Activated naive CD8-positive, alpha-beta T cell treated with anti-CD3 and anti-CD28 coated beads, Interleukin-2, amount 10 ng/mL, durations not matched to agents 7 days and 5 days (primary cell): ENCODE measurements at places on chromosomes 11 and 22. TPM values are rescaled to one million over a fixed set of nuclear protein-coding genes. Genes with fewer than 3 reads are reported as not detected.
A peak's percentile ranks its signal among the peaks of the same experiment; 100 is the strongest.

DNA sequence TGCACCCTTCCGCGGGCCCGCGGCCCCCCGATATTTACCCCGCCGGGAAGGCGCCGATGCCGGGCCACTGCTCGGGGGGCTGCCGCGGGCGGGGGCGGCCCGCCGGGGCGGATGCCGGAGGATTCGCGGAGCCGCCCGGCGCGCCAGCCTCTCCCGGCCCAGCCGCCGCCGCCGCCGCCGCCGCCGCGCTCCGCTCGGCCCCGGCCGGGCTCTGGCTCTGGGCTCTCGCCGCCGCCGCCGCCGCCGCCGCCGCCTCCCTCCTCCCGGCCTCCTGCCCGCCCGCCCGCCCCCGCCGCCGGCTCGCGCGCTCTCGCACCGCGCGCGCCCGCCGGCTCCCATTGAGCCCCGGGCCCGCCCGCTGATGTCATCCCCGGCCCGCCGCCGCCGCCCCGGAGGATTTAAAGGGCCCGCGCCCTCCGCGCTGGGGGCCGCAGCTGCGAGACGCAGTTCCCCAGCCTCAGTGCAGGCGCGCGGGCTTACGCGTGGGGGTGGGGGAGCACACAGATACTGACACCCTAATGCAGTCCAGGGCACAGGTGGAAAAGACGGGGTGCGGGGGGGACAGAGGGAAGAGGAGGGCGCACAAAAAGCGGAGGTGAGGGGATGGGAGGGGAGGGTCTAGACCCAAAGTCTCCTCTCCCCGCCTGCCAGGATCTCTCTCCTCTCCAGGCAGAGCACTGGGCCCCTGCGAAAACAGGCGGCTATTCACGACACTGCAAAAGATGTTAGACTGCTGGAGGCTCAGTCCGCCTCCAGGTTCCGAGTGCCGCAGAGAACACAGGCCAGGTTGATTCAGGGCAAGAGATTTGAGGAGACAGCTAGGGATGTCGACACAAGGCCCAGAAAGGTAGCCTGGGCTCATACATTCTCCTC is at the start of gene CSNK1E:
CSNK1E (minus strand) TSS at position 312 of the 873 bp plus-strand sequence. CDS start 3,276 bp downstream, outside the sequence.
- peaks cover 29% of the 10 kb centered on the region for H3K4me1 ChIP-seq
- no peaks in the 10 kb centered on the region for H3K27me3 ChIP-seq
- DNase-seq: peak; percentile 83
- H3K4me3 ChIP-seq: peak within 1 kb of the TSS; percentile 90
- peak within 1 kb of the TSS; percentile 91 for H3K27ac ChIP-seq

The BCR gene
- 39.2 TPM for total RNA-seq

- H3K27me3 ChIP-seq: no peaks in the 10 kb centered on the region
- peak overlapping the region; percentile 73 for H3K4me3 ChIP-seq
- peak overlapping the region; percentile 82 for H3K27ac ChIP-seq
Observed at GRCh38 chr11:31995525-31996094, 95.3 kb upstream of the RCN1 start.

DNA sequence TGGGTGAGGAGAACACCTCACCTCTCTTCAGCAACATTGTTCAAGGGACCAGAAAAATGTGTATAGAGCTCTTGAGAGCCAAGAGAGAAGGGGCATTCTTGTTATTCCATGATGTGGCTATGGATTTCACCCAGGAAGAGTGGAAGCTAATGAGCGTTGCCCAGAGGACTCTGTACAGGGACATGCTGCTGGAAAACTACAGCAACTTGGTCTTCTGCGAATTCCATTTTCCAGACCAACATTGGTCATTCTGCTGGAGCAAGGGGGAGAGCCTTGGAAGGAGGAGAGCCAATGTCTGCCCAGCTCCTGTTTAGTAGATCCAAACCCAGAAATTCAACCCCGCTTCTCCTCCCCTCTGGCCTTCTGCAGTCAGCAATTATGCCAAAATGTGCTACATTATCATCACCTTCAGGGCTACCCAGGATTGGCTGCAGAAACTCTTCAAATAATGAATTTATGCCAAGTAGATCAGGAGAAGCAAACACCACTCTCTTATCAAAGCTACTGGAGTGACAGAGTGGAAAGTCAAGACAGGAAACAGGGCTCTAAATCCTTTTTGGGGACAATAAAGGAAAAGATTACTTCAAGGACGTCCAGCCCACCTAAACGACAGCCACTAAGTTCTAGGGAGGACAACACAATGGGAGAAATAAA is 707.5 kb upstream of the LUZP2 start:
- no peaks in the 10 kb centered on the region for H3K27me3 ChIP-seq
- no peak overlapping the region for H3K4me3 ChIP-seq
- H3K27ac ChIP-seq: no peak overlapping the region
- DNase-seq: no peak

The APOL1 gene
- total RNA-seq: 40.9 TPM

The GLYAT gene
- not detected for total RNA-seq

- peaks cover 7% of the 10 kb centered on the region for H3K4me1 ChIP-seq
- no peak for DNase-seq
- peaks cover 3% of the 10 kb centered on the region for H3K36me3 ChIP-seq
- no peaks in the 10 kb centered on the region for H3K27me3 ChIP-seq
- no peak overlapping the region for H3K27ac ChIP-seq
Observed at GRCh38 chr11:73795925-73796632, 8.4 kb downstream of the MRPL48 start.

DNA sequence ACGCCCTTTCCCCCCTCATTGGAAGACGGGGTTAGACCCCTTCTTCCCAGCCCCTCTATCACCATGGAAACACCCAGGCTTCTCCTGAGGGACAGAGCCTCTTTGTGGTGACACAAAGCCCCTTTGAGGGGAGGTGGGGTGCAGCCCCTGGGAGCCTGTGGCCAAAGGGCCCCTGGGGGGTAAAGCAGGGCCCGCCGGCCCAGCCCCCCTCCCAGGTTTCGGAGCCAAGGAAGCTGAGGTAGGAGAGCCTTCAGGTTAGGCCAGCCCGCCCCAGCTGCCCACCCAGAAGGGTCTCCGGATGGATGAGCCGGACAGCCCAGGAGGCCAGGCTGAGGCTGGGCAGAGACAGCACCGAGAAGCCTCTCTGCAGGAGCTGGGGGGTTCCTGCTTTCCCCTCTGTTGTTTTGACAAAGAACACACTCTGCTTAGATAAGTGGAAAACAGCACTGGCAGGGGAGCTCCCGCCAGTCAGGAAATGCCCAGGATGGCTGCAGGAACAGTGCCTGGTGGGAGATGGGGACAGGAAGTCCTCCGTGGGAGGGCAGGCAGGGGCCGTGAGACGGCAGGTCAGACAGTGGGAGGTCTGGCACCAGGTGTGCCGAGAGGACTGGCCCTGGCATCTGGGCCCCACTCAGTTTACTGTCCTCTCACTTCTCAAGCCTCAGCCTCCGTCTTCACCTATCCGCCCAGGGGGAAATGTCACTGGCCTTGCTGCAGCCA is 18.2 kb downstream of the ARVCF start:
- peaks cover 13% of the 10 kb centered on the region for H3K27me3 ChIP-seq
- no peaks in the 10 kb centered on the region for H3K4me1 ChIP-seq
- H3K36me3 ChIP-seq: peaks cover 4% of the 10 kb centered on the region
- no peak for DNase-seq
- no peak overlapping the region for H3K4me3 ChIP-seq
- H3K27ac ChIP-seq: no peak overlapping the region

DNA sequence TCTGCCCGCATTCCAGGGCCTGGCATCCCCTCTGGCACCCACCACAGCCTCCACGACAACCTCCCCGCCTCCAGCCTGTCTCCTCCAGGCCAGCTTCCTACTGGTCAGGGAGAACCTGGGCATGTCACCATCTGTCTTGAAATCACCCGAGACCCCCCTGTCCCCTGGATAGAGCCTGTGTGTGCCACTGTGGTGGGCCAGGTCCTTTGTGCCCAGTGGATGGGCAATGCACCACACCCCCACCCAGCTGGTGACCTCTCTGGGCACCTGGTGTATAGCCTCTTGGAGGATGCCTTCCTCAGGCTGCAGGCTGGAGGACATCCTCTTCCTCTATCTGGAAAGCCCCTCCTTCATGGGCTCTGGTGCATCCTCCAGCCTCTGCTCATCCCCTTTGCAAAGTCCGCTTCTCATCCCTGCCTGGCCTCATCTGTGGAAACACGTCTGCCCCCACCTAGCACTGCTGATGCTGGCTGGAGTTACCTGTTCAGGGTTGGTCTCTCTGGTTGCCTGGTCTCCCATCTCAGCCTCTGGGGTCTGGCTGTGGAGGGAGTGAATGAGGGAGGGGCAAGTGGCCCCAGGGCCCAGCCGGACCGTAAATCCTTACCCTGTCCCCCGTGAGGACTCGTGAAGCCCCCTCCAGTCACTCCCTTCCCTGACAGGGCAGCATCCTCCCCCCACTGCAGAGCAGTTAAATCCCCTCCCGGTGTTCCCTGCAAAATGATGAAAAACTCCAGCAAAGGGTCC is 589.6 kb downstream of the TBC1D22A start:
- no peaks in the 10 kb centered on the region for H3K36me3 ChIP-seq
- no peak overlapping the region for H3K4me3 ChIP-seq
- peaks cover 2% of the 10 kb centered on the region for H3K27me3 ChIP-seq
- H3K4me1 ChIP-seq: no peaks in the 10 kb centered on the region
- no peak for DNase-seq

GRCh38 chr22:27494785-27495184 is 306.8 kb downstream of the MN1 start:
- H3K36me3 ChIP-seq: no peaks in the 10 kb centered on the region
- H3K4me1 ChIP-seq: peaks cover 7% of the 10 kb centered on the region
- H3K27ac ChIP-seq: no peak overlapping the region
- DNase-seq: no peak
- H3K27me3 ChIP-seq: no peaks in the 10 kb centered on the region

The ACRV1 gene
- total RNA-seq: not detected

GRCh38 chr11:34836958-34837856 is 79.0 kb downstream of the APIP start:
- no peak overlapping the region for H3K27ac ChIP-seq
- no peaks in the 10 kb centered on the region for H3K36me3 ChIP-seq
- peaks cover 13% of the 10 kb centered on the region for H3K27me3 ChIP-seq
- H3K4me3 ChIP-seq: no peak overlapping the region

- peak overlapping the region; percentile 37 for H3K27ac ChIP-seq
- H3K36me3 ChIP-seq: peaks cover 4% of the 10 kb centered on the region
- no peak for DNase-seq
- peaks cover 20% of the 10 kb centered on the region for H3K4me1 ChIP-seq
- H3K4me3 ChIP-seq: no peak overlapping the region
- peaks cover 20% of the 10 kb centered on the region for H3K27me3 ChIP-seq
Observed at GRCh38 chr22:41995211-41995610, 3.4 kb upstream of the WBP2NL start.

The TYR gene
- total RNA-seq: not detected

DNA sequence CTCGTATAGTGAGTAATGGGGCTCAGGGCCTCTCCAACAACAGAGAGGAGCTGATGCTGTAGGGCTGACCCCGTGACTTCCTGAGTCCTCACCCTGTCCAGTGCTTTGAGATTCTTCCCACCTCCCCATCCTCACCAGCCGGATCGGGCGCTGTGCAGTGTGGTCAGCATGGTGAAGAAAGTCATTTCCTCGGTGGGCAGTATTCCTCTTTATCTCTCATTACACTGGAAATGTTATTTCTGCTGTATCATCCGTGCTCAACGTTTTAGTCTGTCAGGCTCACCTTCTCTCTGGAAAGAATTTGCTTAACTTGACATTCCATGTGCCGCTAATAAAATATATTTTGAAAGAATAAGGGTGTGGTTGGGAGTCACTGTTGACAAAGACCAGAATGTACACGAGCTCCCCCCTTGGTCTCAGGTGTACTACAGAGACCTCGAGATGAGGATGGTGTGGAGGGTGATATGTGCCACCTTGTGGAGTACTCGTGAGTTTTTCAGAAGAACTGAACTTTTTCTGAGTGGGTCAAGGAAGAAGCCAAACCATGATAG is 25.7 kb upstream of the SCGB1A1 start:
- DNase-seq: no peak
- no peak overlapping the region for H3K27ac ChIP-seq
- no peak overlapping the region for H3K4me3 ChIP-seq
- no peaks in the 10 kb centered on the region for H3K27me3 ChIP-seq
- H3K36me3 ChIP-seq: no peaks in the 10 kb centered on the region
- peaks cover 10% of the 10 kb centered on the region for H3K4me1 ChIP-seq

DNA sequence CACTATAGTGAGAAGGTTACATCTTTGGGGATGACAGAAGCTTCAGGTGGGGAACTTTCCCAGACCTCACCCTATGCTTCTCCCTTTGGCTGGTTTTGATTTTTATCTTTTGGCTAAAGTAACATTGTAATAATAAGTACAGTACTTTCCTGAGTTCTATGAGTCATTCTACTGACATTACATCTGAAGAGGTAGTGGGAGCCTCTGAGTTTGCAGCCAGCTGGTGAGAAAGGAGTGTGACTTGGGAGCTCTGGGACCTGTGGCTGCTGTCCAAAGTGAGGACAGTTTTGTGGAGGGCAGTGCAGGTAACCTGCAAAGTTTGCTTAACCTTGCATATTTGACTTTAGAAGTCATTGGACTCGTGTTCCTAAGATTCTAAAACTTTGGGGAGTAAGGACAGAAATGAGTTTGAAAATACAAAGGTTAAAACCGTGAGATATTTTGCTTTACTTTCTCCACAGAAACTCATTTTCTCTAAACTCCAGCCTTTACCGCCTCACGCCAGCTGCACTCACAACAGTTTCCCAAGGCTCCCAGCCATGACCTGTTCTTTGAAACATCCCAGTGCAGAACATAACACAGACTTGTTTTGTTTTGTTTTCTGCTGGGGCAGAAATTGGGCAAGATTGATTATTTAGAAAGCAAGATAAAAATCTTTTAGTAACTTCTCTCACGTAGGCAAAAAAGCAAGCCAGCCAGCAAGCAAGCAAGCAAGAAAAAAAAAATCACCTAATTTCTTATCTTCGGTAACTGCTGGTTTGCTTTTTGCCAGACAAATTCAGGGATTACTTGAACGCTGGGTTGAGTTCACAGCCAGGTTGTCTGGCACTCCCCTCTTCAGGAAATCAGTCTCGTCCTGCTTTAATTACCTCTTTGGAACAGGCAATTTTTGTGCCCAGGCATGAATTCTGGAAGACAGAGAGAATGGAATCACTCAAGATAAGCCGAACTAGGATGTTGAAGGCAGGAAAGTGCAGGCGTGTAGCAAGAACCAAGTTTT is 478.3 kb upstream of the ISX start:
- no peaks in the 10 kb centered on the region for H3K36me3 ChIP-seq
- DNase-seq: no peak
- H3K4me3 ChIP-seq: no peak overlapping the region
- H3K4me1 ChIP-seq: no peaks in the 10 kb centered on the region
- H3K27ac ChIP-seq: no peak overlapping the region

DNA sequence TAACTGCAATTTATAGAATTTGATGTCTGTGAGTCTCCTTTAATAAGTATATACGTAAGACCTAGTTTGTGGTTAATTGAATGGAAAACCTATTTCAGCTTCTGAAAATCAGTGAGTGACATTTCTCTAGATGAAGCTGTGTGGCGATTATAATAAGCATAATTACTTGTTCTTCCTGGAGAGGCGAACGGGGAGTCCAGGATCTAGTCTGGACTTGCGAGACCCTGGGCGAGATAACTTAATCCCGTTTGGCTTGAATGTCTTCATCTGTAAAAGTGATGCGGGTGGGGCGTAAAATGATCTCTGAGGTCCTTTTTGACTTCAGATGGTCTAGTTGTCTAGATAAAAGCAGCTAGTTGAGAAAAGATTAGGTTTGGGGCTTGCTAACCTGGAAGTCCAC is 1.1 kb downstream of the PRRG4 start:
- DNase-seq: no peak
- peaks cover 5% of the 10 kb centered on the region for H3K4me1 ChIP-seq
- peak overlapping the region; percentile 71 for H3K4me3 ChIP-seq
- H3K36me3 ChIP-seq: no peaks in the 10 kb centered on the region
- no peak overlapping the region for H3K27ac ChIP-seq

- no peak for DNase-seq
- peaks cover 33% of the 10 kb centered on the region for H3K4me1 ChIP-seq
- peak overlapping the region; percentile 87 for H3K4me3 ChIP-seq
Observed at GRCh38 chr22:31212783-31213629, 908 bp downstream of the LIMK2 start.

GRCh38 chr11:118572981-118573550 is 857 bp downstream of the ARCN1 start:
- no peaks in the 10 kb centered on the region for H3K27me3 ChIP-seq
- H3K4me1 ChIP-seq: peaks cover 40% of the 10 kb centered on the region
- H3K27ac ChIP-seq: peak overlapping the region; percentile 91
- no peak for DNase-seq
- peaks cover 21% of the 10 kb centered on the region for H3K36me3 ChIP-seq
